DMS53 (cell line): ENCODE measurements at places on chromosomes 2 and 18.
A peak's percentile ranks its signal among the peaks of the same experiment; 100 is the strongest.

DNA sequence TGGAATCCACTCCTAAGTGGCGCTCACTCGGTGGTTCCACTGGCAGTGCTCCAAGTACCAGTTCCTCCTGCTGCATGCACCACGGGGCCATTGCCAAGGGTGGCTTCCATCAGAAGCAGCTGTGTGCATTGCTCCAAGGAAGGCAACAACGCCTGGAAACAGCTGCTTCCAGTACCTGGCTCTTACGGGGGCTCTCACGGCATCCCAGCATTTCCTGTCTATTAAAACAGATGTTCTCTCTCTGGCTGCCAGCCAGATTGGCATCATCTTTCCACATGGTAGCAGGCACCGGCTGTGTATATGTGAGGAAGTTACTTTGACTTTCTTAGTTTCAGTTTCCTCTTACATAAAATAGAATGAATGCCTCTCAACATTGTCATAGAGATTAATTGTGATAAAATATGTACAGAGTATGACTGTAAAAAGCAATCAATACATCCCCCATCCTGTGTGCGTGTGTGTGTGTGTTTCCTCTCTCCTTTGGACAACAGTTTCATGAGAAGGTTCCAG, 84.9 kb downstream of the CMPK2 start:
- DNase-seq, result peak; percentile 87

DNA sequence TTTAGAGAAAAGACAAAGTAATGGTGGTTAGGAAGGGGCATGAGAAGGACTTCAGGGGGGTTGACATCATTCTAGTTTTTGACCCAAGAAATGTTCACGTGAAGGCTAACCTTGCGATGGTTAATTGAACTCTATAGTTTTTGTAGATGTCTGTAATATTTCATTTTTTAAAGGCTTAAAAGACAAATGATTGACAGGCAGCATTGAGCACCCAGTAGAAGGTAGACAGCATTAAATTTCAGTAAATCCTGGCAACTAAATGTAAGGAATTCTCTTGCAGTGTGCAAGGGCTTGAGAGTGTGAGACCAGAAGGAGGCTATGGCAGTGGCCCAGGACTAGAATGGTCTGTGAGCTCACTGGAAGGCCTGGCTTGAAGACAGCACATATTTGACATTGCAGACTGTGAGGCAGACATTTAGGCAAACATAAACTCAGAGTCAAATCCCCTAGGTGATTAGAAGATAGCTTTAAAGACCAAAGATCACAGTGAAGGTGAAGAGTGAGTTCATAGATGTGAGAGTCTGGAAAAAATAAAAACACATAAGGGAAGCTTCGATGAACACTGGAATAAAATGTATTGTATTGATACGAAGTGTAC, 100.1 kb upstream of the MAP4K4 start:
- DNase-seq, result no peak

- no peak for DNase-seq
Observed at GRCh38 chr2:127377262-127377661, 10.5 kb downstream of the MAP3K2 start.

DNA sequence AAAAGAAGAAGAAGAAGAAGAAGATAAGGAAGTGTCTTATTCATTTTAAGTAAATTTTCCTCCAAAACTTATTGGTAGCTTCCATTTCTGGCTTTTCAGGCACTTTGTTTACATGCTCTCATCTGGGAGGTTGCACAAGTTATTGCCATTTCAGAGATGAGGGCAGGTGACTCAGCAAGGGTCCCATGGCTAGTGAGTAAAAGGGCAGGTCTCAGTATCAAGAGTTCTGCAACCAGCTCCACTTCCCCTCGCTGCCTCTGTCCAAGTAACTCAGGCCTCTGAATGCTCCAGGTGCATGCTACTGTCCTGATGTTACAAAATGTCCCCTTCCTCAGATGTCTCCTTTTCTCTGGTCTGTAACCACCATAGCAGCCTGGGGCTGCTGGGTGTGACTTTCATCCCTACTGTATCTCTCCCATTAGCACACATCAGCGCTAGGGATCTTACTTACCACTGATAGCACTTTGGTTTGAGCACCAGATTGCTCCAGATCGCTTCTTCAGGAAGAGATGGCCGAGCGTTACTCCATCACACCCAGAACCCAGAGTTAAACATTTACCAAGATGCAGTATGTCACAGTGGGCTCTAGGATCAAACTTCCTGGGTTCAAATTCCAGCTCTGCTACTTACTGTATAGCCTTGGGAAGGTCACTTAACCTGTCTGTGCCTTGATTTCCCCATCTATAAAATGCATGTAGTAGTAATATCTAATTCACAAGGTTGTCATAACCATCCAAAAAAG, 57.4 kb upstream of the LAPTM4A start:
- peak; percentile 48 for DNase-seq

GRCh38 chr18:41096504-41096903, 858.5 kb upstream of the PIK3C3 start:
- DNase-seq, result peak; percentile 63

DNA sequence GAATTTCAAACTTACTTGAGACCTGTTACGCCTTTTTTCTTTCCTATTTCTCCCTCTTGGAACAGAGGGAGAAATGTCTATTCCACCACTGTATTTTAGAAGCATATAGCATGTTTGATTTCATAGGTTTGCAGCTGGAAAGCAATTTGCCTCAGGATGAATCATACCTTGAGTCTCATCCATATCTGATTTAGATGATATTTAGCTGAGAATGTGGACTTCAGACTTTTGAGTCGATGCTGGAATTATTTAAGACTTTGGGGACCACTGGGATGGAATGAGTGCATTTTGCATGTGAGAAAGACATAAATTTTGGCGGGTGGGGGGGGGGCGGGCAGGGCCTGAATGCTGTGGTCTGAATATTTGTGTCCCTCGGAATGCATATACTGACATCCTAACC, 282.7 kb upstream of the STON1 start:
- DNase-seq, result no peak
